DMS79 treated with DMSO at 0.1 percent for 48 hours (cell line): ENCODE measurements at places on chromosomes 4 and X.

DNA sequence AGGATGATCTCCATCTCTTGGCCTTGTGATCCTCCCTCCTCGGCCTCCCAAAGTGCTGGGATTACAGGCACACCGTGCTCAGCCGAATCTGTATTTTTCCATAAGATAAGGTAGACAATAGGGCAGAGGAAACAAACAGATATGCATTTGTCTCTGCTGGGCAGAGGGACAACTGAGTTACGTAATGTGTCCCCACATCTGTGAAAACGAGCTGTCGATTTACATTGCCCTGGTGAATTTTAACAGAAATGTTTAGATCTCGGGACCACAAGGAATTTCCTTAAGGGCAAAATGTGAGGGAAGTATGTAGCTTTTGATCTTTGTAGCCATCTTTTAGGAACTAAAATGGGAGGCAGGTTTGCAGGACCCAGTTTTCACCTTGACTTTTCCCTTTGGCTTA is 189.7 kb downstream of the TRIML1 start:
- no peak for DNase-seq

DNA sequence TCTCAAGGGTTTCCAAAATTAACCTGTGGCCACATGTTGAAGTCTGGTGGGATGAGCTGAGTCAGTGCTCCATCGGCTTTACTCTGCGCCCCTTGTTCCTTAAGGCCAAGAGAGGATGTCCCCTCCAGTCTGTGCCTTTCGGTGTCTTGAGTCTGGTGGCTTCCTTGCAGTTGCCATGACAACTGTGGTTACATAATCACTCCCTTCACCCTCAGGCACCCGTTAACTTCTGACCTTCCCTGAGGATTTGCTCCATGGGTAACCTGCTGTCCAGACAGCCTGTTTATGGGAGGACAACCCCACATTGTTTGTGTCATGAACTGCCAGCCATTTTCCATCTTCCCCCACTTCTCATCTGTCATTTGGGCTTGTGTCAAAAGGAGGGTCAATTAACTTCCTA is 401.1 kb upstream of the LCORL start:
- no peak for DNase-seq

GRCh38 chr4:17398805-17399204 is 113.1 kb downstream of the QDPR start:
- DNase-seq, result no peak

- no peak for DNase-seq
Observed at GRCh38 chrX:36534900-36535299, 473.3 kb upstream of the FAM47C start.

DNA sequence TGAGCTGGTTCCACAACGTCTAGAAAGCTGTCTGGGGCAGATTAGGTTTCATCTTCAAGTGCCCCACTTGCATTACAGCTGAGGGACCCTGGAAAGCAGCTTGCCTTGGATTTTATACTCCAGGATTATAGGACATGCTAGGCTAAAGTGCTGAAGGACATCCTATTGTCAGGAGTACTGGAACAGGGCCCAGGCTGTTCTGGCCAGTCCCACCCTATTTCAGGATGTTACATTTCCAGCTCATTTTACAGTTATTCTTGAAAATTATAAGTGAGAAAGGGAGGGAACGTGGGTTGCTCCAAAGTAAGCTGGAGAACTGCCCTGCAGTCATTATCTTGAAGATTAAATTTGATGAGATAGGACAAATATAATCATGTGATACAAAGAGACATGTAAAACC is 71.0 kb upstream of the UGT8 start:
- DNase-seq, result no peak

- DNase-seq, result no peak
Observed at GRCh38 chr4:160175064-160175643, 1072.3 kb downstream of the RAPGEF2 start.

DNA sequence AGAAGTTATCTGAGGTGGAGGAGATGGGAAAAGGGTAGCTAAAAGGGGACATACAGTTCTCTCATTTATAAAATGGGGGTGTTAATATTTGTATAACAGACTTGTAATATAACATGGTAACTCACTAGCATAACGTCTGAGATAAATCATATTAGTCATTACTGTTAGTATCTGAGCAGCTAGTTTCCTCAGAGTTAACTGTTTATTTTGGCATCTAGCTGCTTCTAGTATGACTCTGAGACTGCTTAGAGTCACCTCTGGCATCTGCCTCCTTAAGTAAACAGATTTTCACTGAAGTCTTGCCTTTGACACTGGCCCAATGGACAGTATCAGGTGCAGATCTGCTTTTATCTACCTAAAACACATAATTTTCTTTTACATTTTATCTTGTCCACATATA is 58.1 kb downstream of the SLC30A9 start:
- no peak for DNase-seq

DNA sequence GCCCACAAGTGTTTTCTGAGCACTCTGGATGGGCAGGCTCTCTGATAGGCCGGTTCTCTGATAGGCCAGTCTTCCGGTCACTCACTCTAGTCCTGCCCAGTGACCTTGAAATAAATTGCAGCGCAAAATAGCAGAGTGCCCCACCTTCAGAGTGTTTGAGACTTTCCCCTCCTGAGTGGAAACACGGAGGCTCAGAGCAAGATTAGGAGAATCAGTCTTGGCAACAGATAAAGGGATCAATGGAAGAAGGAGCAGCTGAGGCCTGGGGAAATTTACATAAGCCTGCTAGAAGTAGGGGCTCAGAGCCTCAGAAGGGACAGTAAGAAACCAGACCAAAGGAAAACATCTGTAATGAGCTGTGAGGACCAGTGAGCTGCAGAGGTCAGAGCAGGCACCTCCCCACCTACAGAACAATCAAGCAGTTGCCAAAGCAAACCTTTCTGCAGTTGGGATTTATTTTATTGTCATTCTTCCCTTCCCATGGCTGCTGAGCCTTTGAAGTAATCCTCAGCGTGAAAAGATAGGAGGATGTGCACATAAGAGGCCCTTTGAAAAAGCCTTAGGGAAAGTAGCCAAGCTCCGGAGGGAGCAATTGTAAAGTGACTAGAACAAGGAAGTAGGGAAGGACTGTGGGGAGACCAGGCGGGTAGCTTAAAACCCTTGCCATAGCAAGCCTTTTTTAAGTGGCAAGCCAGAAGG is 89.1 kb upstream of the TSPAN5 start:
- DNase-seq, result no peak

GRCh38 chrX:112731793-112732192 is 52.1 kb upstream of the LHFPL1 start:
- no peak for DNase-seq

DNA sequence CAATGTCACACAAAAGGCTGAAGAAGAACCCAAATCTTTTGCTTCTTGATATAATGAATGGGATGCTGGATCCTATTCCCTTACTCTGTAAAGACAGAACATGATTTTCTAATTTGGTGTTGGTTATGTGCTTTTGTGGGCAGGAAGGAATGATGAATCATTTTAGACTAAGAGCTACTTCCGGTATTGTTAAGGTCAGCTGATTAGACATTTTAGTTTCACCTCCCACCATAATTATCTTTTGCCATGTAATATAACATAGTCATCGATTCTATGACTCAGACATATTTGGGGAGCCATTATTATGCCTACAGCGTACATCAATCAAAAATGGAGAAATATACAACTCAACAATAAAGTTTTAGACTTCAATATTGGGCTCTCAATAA is 265.3 kb downstream of the ZNF674 start:
- no peak for DNase-seq

- DNase-seq, result no peak
Observed at GRCh38 chr4:80393246-80393969, 57.9 kb downstream of the CFAP299 start.

DNA sequence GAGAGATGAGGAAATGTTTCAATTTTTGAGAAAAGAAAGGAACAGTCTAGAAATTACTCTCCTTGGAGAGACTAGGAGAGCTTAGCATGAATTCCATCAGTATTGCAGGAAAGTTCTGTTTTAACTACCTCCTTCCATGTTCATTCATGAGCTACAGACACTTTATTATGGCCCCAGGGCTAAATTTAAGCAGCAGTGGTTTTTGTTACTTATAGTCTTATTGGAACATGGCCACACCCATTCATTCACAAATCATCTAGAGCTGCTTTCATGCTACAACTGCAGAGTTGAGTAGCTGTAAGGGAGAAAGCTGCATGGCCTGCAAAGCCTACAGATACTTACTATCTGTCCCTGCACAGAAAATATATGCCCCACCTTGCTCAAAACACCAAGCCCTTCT is 81.7 kb downstream of the SHISA3 start:
- DNase-seq, result no peak
